ENCODE measurements at places on chromosomes 1 and 21.

DNA sequence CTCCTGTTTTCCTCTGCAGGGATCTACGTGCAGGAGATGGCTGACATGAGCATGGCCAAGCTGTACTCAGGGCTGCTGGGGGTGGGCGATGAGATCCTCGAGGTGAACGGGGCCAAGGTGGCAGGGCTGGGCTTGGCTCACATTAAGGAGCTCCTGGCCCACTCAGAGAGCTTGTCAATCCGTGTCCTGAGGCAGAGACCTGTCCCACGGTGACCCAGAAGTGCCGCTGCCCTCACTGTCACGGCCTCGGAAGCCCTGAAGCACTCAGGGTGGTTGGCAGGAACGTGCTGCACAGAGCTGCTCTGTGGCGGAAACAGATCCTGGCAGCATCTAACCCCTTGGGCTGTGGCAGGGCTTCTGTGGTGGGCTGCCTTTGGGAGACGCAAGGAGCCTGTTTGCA lies 37.6 kb downstream of the KIAA1614 start:
- DNase-seq, result no peak

DNA sequence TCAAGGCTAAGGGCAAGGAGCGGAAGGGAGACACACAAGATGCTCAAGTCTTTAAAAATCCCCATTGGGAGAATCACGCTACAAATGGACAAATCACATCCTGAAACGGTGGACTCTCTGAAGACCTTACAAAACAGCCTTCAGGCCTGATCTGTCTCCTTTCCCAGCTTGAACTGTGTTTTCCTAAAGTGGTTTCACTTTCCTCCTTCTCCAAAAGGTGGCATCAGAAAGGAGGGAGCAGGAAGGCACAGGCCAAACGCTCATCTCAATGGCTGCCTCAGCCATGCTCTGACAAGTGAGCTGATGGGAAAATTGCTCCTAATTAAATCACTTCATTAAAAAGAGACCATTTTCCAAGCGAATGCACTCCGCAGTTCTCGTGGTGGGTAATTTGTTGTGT lies 47.7 kb downstream of the UTP25 start:
- DNase-seq, result no peak

DNA sequence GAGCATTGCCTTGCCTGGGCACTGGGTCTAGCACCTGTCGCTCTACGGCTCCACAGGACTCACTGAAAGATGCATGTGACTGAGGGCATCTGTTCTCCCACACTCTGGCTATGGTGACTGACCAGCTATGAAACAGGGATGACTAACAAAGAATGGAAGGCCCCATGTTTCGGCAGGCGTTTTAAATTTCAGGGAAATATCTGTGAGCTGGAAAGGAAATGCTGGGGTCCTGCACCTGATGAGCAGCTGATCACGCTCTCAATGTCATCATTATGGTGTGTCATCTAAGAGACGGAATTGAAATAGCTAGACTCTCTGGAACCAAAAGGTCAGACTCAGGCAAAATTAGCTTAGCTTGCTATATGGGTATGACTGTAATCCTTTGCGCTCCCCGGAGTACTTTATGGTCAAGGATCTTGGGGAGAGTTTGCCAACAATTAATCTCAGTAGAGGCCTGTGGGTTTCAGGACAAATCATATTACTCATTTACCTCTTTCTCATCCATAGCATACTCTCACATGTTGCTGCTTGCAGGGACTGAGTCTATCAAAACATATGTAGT lies 24.5 kb upstream of the PALMD start:
- no peak for DNase-seq

- no peak for DNase-seq
Observed at GRCh38 chr1:208450958-208451357, 206.8 kb upstream of the PLXNA2 start.

DNA sequence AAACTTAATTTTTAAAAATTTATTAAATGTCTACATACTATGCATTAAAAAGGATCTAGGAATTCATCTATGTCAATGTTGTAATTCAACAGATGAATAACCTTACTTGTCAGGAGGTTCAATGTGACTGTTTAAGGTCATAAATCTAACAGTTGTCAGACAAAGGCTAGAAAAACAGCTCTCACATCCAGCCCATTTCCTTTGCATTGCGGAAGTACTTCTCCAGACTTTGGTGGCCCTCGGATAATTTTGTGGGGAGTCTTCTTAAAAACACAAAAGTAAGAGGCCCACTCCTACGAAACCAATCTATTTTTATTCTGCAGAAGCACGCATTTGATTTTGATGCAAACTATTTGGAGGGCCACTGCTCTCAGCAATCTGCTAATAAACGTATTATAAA lies 122.6 kb upstream of the CHRM3 start:
- no peak for DNase-seq

GRCh38 chr1:234342774-234343173 lies 30.5 kb upstream of the COA6 start:
- no peak for DNase-seq

DNA sequence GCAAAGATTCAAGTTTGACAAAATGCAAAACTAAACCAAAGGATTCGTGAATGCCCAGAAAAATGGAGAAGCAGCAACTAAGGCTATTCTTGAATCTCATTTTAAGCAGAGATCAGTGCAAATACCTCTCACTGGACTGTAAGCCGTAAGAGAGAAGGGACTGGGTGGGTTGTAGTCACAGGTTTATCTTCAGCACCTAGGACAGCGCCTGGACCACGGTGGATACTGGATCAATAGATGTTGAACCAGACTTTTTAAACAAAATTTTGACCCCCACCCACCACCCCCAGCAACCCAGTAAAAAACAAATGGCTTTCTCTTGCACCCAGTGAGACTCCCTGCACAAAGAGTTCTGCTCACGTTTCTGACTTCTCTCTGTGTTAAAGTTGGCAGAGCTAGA lies 347.1 kb downstream of the AJAP1 start:
- DNase-seq, result no peak

GRCh38 chr21:39120876-39121599 lies 62.2 kb downstream of the PSMG1 start:
- no peak for DNase-seq

DNA sequence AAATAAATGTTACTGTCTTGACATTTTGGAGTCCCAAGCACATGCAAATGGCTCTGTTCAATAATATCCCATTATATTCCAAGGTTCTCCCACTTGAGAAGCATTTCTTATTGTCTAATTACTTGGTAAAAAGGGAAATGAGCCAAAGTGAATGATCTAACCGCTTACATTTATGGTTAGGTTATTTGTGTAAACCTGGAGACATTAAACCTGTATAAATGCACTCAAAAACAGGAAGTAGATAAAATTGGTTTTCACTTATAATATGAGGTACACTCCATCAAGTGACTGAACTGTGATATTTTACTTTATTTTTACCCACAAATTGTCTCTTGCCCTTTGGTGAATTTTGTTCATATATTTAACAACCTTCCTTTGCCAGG lies 26.8 kb downstream of the KIF1B start:
- DNase-seq, result no peak

GRCh38 chr1:40706626-40707025 lies 15.1 kb downstream of the NFYC start:
- no peak for DNase-seq

- no peak for DNase-seq
Observed at GRCh38 chr1:38061290-38061689, 14.7 kb upstream of the POU3F1 start.

DNA sequence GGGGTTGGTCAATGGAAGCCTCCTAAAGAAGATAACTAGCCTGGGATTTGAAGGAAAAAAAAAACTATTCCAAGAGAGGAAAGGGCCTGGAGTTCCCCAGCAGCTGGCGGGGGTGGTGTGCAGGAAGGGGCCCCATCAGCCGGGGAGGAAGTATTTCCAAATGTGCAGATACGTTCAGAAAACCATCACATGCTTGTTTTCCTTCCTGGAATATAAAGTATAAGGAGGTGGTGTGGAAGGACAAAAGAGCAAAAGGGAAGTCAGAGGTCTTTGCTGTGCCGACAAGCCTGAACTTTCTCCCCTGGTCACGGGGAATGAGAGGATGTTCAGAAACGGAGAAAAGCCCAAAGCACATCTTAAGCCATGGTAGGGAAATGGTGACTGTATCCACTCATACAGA lies 72.0 kb upstream of the BACE2 start:
- DNase-seq, result no peak

- DNase-seq, result no peak
Observed at GRCh38 chr21:42031816-42032215, 21.7 kb upstream of the ZBTB21 start.

DNA sequence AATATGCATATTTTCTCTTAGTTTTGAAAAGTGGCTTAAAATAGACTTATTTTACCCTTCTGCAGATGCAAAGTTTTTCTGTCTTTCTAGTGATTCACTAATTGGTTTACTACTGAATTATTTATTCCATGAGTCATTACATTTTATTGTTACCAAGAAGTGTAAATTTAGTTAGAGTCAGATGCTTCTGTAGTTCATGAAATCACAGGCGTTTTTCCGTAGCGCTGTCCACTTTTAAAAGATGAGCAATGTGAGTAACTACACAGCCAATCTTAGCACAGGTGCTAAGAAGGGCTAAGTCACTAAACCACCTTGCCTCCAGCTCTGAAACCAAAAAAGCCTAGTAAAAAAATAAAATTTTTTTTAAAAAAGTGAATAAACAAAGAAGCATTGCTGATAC lies 24.7 kb downstream of the RGS13 start:
- DNase-seq, result no peak

DNA sequence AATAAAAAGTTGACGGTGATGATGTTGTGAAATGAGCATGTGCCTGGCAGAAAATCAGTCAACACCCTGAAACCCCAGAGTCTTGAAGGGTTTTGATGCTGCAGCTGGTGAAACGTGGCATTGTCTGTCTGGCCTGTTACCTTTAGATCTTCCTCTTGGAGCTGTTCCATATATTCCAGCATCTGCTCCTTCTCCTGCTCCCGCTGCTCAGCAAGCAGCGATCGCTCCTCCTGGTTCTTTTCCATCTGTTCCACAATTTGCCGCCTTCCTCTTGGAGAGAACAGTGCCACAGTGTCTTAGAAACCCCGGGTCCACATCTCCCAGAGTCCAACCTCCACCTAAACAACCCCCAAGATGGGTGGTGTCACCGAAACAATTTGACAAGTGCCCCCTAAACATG lies 15.7 kb downstream of the CFAP45 start:
- DNase-seq, result no peak

- no peak for DNase-seq
Observed at GRCh38 chr1:218874313-218874712, 299.4 kb upstream of the LYPLAL1 start.

DNA sequence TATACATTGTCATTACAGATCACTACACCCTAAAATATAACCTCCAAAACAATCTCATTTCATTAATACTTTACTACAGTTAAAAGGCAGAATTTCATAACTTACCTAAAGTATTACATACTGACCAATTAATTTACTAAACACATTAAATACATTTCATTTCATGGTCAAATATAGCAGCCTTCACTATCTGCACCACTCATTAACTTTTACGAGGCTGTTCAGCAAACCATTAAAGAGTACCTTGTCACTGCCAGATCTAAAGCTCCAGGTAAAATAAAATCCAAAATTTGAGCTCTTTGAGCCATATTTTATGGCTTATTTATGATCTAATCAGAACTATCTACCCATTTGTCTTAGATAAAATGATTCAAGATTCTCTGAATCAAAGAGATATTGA lies 66.4 kb upstream of the RBM34 start:
- no peak for DNase-seq

DNA sequence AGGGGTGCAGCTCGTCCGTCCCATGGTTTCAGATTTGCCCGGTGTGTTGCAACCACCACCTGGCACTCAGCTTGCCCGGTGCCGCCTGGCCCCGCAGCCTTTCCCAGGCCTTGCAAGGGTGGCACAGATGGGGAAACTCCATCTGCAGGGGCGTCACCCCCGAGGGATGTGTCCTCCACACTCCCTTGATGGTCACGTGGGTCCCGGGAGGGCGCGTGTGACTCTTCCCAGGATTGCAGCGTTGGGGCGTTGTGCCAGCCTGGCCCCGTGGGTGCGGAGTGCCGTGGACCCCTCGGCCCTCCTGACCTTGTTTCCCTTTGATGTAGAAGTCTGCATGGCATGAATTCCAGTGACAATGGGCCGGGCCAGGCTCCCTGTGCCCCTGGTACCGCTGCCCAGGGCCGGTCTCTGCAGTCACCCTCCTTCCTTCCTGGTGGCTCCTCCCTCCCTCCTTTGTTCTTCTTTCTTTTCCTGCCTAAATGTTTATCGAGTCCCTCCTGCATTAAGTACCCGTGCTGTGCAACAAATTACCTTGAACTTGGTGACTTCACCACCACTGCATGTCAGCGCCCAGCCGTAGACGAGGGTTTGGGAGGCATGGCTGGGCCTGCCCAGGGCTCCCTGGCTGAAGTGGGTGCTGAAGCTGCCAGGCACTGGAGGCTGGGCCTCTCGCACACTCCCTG lies 22.9 kb downstream of the RRP1 start:
- DNase-seq, result no peak

DNA sequence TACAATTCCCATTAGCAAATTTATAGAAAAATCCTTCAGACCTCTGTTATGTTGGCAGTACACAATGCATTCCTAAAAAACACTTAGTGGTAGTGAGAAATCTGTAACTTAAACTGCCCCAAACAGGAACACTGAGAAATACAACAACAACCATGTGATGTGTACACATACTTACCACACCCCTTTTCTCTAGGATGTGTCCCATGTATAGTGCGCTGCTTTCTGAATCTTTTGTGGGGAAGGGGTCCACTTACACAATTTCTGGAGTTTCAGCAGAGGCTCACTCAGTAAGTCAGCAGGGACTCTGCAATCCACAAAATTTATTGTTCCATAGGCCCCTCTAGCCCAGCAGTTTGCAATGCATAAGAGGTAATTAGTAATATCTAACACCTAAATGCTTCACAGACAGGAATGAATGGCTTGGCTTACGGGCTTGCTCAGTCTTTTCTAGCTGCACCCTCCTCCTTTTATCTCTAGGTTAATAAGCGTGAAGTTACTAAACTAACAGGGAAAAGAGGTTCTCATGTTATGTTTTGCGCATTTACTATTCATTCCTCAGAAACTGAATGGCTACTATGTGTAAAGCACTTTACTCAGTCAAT lies 115.2 kb downstream of the TGFBR3 start:
- no peak for DNase-seq

- no peak for DNase-seq
Observed at GRCh38 chr1:24594328-24594598, 38.4 kb downstream of the NCMAP start.

GRCh38 chr1:234638832-234639799 lies 29.1 kb upstream of the IRF2BP2 start:
- no peak for DNase-seq
